Naive thymus-derived CD8-positive, alpha-beta T cell (primary cell): ENCODE measurements at places on chromosomes 5 and 9.

GRCh38 chr5:161889971-161890370 lies 42.1 kb downstream of the GABRA1 start:
- no peak for DNase-seq

DNA sequence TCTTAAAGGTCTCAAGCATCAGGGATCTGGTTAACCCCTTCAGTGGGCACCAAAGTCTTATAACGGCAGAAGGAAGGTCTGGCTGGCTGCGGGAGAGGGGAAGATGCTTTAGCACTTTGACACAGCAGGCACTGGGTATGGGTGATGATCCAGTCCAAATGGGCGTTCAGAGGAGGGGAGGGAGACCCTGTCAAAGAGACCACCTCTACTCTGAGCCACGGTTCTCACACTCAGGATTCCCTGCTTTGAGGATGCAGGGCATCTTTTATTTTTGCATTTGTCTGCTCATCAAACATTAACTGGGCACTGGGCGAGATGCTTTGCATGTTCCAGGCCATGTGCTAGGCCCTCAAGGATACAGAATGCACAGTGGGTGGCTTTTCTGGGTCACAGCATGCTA lies 204.0 kb downstream of the DAB2IP start:
- no peak for DNase-seq

GRCh38 chr9:134995792-134996120 lies 78.0 kb upstream of the FCN1 start:
- DNase-seq = no peak

DNA sequence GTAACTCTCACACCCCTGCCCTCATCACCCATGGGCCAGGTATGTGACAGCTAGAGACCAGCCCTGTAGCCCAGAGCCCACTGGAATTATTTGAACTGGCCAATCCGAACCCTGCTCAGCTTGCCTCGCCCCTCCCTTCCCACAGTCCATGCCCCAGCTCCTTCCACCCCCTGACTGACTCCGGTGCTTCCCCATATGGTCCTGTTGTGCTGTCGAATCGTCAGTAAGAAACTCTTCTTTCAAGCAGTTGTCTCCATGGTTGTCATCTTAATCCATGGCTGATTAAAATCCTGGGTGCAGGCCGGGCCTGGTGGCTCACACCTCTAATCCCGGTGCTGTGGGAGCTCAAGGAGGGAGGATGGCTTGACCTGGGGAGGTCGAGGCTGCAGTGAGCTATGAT lies 118.5 kb downstream of the COL23A1 start:
- DNase-seq = no peak

- no peak for DNase-seq
Observed at GRCh38 chr5:159630545-159630944, 285.7 kb upstream of the ADRA1B start.

GRCh38 chr9:101508211-101508610 lies 25.4 kb upstream of the RNF20 start:
- DNase-seq = no peak

- no peak for DNase-seq
Observed at GRCh38 chr5:135437422-135437795, 9.7 kb downstream of the DCANP1 start.

DNA sequence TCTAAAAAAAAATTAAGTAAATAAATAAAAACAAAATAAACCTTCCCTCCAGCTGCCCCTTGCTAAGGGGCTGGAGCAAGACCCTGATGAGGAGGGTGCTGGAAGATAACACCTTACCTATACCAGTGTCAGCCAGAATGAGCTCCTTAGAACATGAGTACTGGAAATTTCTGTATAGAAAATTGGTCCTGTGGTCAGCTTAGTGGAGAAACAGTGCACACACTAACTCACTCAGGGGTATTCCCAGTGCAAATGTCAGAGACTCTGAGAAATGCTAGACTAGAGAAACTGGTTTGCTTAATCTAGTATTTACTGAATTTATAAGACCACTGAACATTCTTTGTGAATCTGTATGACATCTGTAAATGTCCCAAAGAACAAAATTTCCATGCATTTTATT lies 62.1 kb upstream of the CTXN3 start:
- no peak for DNase-seq

DNA sequence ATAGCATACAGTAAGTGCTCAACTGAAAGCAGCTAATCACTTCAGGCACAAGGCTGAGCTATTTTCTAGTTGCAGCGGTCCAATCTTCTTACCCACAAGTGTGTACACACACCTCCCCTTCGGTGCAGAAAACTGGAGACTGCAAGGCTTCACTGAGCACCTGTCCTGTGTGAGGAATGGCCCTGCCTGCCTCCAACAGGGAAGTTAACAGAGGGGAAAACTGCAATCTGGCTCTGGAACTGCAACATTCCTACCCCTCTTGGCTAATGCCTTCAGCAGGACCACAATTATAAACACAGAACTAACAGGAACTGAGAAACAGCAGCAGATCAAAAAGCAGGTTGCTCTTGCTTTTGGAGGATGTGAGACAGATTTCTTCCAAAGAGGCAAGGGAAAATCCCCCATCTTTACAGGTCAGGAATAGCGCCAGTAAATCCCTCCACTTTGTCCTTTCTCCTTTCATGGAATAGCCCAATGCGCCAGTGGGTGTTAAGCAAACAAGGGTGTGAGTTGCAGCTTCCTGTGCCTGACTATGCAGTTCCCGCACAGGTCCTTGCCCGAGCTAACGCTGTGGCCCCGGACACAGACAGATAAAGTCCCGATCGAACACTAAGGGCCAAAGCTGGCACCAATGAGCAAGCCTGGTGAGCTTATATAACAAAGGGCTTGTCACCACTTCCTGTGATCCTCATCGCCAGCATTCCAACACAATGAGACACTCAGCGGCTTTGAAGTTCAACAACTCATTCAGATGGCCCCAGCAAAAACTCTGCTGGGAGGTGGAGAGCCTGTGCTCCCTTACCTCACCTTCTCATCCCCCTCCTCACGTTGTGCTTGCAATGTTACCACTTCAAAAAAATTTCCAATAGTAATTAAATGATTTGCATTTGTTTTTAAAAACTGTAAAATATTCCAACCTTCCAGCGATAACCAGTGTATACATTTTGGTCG lies 21.5 kb downstream of the SHB start:
- no peak for DNase-seq

- DNase-seq = no peak
Observed at GRCh38 chr9:70486127-70486526, 71.7 kb upstream of the KLF9 start.

DNA sequence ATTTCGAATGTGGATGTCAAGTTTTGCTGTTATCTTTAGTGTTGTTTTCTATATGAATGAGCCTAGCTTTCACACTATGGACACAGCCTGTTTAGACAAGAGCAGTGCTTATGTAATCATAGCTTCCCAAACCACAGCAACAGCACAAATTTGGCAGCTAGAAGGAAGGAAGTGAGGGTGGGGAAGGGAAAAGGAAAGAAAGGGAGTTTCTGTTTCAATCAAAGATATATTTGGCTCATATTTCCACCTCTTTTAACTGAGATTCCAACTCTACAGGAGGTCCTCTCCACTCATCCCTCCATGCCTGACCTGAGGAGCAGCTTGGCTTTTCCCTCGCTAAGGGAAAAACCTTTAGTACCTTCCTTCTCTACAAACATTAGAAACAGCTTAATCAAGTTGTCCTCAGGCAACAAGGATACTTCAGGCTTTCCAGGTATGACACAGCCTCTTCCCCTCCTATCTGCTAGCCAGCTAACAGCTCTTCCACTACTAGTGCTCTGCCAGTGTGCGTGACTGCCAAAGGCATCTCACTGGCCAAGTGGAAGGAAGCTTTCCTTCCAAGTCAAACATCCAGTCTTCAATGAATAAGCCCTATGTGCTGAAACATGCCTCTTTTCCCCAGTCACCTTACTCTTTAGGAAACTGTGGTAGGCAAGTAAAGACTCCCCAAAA lies 268.6 kb upstream of the PTGER4 start:
- no peak for DNase-seq

- DNase-seq = no peak
Observed at GRCh38 chr5:127001621-127002296, 28.6 kb downstream of the MARCHF3 start.

- DNase-seq = no peak
Observed at GRCh38 chr9:89505911-89506310, 8.0 kb upstream of the SEMA4D start.

DNA sequence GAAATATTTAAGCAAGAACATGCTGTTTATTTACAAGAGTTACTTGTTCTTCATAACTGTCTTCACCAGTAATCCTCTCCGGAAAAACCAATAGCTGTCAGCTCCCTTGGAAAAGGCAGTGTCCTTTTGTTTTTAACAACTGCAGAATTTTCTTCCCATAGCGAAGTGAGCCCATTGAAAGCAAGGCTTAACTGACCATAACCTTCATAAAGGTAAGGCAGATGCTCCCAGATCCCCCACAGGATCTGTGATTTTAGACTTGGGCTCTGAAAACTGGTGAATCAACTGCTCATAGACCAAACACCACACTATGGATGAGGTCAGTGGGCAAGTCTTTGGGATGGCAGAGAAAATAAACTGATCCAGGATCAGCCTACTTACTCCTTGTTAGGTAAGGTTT lies 155.0 kb downstream of the GLIS3 start:
- no peak for DNase-seq

- peak; percentile 12 for DNase-seq
Observed at GRCh38 chr5:87020099-87020934, 247.4 kb upstream of the RASA1 start.

- DNase-seq = no peak
Observed at GRCh38 chr5:52453176-52453575, 334.5 kb upstream of the ITGA1 start.

DNA sequence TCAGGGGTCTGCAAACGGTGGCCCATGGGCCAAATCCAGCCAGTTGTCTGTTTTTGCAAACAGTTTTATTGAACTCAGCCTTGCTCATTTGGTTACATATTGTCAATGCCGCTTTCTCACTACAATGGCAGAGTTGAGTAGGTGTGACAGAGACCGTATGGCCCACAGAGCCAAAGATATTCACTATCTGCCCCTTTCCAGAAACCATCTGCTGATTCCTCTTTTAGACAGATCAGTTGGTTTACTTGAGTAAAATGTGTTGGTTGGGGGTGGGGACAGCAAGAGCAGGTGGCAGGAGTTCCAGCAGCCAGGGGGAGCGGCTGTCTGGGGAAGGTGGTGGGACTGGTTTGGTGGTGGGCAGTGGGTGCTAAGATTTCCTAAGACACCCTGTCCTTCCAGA lies 54.8 kb downstream of the COL27A1 start:
- DNase-seq = no peak

DNA sequence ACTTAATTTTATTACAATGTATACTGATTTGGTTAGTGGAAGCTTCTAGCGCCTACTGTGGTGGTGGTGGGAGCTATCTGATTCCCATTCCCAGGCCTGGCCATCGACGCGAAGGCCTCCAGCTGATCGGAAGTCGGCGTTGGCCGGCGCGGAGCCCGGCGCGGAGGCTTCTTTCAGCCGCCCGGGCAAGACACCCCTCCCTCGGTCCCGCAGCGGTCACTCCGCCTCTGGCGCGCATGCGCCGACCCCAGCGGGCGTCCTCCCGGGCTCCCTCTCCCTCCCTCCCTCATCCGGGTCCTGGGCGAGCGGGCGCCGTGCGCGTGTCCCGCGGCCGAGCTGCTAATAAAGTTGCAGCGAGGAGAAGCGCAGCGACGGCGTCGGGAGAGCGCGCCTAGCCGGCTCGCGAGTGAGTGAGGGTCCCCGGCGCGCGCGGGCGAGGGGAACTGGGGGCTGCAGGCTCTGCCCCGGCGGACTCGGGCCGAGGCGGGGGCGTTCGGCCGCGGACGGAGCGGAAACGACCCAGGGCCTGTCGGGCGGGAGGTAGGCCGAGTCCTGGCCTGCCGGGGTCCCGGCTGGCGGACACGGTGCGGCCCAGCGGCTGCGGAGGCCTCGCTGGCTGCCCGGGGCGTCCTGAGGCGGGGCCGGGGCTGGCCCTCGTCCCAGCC lies at the start of gene SMAD5:
SMAD5 (plus strand) TSS at position 289 of the 665 bp plus-strand sequence. CDS start 20,916 bp downstream, outside the sequence.
- DNase-seq = peak; percentile 56

DNA sequence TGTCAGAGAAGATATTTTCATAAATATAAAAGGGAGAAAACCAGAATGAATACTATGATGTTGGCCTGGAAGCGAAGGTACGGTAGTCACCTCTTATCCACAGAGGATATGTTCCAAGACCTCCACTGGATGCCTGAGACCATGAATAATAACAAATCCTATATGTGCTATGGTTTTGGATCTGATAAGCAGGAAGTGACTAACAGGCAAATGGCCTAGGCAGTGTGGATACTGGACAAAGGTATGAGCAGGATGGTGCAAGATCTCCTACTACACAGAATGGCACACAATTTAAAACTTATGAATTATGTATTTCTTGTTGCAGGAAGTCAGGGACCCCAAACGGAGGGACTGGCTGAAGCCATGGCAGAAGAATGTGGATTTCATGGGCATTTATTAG lies 48.2 kb downstream of the ADAMTS12 start:
- DNase-seq = no peak

DNA sequence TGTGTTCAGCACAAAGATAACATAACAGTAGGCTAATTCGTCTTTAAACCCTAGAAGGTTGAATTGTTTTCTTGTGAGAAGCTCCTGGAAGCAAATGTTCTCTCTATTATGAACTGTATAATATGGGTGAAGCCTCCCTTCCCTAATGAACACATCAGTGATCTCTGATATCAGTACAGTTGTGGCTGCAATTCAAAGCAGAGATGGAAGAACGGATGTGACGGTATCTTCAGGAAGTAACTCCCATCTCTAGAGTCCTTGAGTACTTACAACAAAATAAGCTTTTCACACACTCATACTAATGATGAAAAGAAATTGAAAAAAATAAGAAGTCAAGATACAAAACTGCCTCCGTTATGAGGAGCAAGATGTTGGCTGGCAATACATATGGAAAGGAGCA lies 4.5 kb downstream of the HCN1 start:
- DNase-seq = no peak

- DNase-seq = no peak
Observed at GRCh38 chr9:109319626-109320241, 1.1 kb downstream of the EPB41L4B start.

- no peak for DNase-seq
Observed at GRCh38 chr5:33933723-33934169, 2.4 kb upstream of the RXFP3 start.

DNA sequence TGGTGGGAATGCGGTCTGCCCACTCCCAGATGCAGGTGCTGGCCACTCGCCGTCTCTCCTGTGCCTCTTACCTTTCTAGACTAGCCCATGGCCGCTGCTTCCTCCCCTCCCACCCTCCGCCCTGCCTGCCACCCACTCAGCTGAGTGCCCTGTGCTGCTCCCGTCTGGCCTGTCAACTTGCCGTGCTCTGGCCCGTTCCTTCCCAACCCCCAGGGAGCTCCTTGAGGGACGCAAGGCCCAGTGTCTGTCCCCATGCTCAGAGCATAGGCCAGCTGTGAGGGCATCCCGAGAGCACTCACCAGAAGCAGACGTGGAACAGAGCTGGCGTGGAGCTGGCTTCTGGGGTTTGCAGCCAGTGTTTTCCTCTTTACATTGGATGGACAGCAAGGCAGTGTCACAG lies 20.2 kb downstream of the HNRNPH1 start:
- no peak for DNase-seq

DNA sequence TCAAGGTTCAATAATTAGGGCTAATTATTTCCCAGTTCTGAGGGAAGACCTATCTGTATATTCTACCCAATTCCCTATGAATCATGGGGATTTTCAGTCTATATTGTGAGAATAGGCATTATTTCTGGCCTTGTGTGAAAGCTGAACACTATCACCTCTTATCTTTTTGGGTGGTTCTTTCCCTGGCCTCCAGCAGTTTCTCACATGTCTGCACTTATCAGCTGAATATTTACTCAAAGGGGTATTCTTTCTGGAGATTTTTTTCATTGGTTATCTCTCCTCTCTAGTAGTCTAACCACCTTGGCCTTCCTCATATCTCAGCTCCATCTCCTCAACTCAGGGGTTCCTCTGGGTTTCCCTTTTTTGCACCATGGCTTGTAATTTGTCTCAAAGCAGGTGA lies 64.9 kb upstream of the LIFR start:
- DNase-seq = no peak
